Activated T-cell treated with anti-CD3 and anti-CD28 coated beads, Interleukin-2, amount 50 U/mL, for 24 hours (primary cell): ENCODE measurements at places on chromosomes 5 and 9.
A peak's percentile ranks its signal among the peaks of the same experiment; 100 is the strongest.

DNA sequence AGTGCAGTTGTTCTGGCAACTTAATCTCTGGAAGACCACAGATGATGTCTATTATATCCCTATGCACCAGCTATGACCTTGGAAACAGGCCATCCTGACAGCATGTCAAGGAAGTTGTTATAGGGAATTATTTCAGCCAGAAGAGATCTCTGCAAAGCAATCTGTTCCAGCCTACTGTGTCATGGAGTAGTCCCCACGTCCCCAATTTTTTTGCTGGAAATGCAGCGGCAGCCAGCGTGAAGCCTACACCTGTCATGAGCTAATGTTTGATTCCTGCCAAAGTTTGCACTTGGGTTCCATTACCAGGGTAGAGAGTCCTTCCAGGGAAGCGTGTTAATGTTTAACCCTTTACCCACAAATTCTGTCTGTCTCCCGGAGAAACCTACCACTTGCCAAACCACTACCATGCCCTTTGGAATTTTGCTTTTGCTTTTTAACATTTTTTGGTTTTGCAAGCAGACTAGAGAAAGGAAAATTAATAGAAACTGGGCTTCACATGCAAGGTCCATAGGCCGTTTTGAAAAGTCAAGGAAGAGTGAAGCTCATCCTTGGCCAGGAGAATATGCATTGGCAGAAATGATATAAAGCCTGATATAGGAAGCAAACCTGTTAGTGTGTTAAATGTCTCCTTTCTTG, 174.9 kb upstream of the SPRY4 start:
- H3K27me3 ChIP-seq, result no peaks in the 10 kb centered on the region
- no peak overlapping the region for H3K27ac ChIP-seq
- DNase-seq, result no peak

GRCh38 chr9:77908293-77908692, 123.3 kb downstream of the GNAQ start:
- H3K36me3 ChIP-seq, result peaks cover 5% of the 10 kb centered on the region
- peaks cover 56% of the 10 kb centered on the region for H3K4me1 ChIP-seq
- no peaks in the 10 kb centered on the region for H3K27me3 ChIP-seq
- no peak overlapping the region for H3K4me3 ChIP-seq
- peak overlapping the region; percentile 15 for H3K27ac ChIP-seq

DNA sequence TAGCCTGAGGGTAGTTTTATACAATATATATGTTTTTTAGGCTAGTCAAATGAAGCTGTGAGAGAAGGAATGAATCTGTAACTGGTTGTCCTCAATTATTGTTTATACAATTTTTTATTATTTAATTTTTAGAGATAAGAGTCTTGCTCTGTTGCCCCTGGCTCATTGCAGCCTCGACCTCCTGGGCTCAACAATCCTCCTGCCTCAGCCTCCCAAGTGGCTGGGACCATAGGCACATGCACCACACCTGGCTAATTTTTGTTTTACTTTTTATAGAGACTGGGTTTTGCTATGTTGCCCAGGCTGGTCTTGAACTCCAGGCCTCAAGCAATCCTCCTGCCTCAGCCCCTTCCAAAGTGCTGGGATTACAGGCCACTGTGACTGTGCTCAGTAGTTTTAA, 2.7 kb downstream of the MRPL41 start:
- peaks cover 21% of the 10 kb centered on the region for H3K4me1 ChIP-seq
- peaks cover 66% of the 10 kb centered on the region for H3K36me3 ChIP-seq
- no peaks in the 10 kb centered on the region for H3K27me3 ChIP-seq

- H3K4me1 ChIP-seq, result no peaks in the 10 kb centered on the region
- no peak overlapping the region for H3K27ac ChIP-seq
- H3K36me3 ChIP-seq, result no peaks in the 10 kb centered on the region
- H3K27me3 ChIP-seq, result peaks cover 6% of the 10 kb centered on the region
- DNase-seq, result no peak
- no peak overlapping the region for H3K4me3 ChIP-seq
Observed at GRCh38 chr9:72971411-72971810, 18.6 kb upstream of the ALDH1A1 start.

- H3K36me3 ChIP-seq, result no peaks in the 10 kb centered on the region
- DNase-seq, result no peak
- H3K4me3 ChIP-seq, result no peak overlapping the region
Observed at GRCh38 chr9:136344544-136345280, 17.4 kb downstream of the GPSM1 start.

GRCh38 chr9:2229109-2229721, 214.1 kb downstream of the SMARCA2 start:
- no peak for DNase-seq
- H3K4me3 ChIP-seq, result no peak overlapping the region
- H3K27me3 ChIP-seq, result no peaks in the 10 kb centered on the region
- H3K36me3 ChIP-seq, result no peaks in the 10 kb centered on the region
- H3K4me1 ChIP-seq, result no peaks in the 10 kb centered on the region

GRCh38 chr5:78716206-78716605, 67.6 kb upstream of the LHFPL2 start:
- H3K4me1 ChIP-seq, result no peaks in the 10 kb centered on the region
- no peak for DNase-seq
- peaks cover 19% of the 10 kb centered on the region for H3K27me3 ChIP-seq

DNA sequence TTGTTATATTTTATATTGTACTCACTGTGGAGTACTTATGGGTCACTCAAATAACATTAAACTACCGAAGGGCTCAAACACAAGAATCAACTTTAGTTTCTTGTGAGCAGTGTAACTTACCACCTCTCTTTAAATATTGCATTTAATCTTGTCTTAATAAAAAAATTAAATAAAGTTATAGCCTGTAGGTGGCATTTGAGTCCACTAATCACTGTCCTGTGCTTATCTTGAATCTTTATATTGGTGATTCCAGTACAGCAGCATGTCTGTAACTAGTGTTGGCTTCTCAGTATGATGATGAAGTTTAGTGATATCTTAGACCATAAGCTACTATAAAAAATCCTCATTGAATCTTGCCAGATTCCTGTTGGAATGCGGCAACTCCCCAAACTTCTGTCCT, 313.8 kb downstream of the FAM170A start:
- no peak overlapping the region for H3K27ac ChIP-seq
- H3K36me3 ChIP-seq, result no peaks in the 10 kb centered on the region
- H3K27me3 ChIP-seq, result no peaks in the 10 kb centered on the region
- DNase-seq, result no peak

GRCh38 chr5:6250121-6250520, 128.2 kb downstream of the MED10 start:
- no peaks in the 10 kb centered on the region for H3K4me1 ChIP-seq
- no peak overlapping the region for H3K27ac ChIP-seq
- no peaks in the 10 kb centered on the region for H3K36me3 ChIP-seq
- no peak overlapping the region for H3K4me3 ChIP-seq
- no peak for DNase-seq
- peaks cover 13% of the 10 kb centered on the region for H3K27me3 ChIP-seq

DNA sequence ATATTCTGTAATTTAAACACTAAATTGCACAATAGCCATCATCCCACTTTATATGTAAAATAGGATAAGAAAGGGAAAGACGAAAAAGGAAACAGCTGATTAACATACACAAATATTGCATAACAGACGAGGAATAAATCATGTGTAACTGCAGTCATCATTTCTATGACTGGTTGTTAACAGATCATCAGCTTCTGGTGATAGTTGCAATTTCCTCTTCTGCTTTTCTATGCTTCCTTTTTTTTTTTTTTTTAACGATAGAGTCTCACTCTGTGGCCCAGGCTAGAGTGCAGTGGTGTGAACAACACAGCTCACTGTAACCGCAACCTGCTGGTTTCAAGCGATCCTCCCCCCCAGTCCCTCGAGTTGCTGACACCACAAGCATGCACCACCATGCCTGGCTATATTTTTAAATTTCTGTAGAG, 22.5 kb upstream of the JAKMIP2 start:
- no peaks in the 10 kb centered on the region for H3K27me3 ChIP-seq
- peaks cover 5% of the 10 kb centered on the region for H3K4me1 ChIP-seq
- H3K27ac ChIP-seq, result no peak overlapping the region
- DNase-seq, result no peak
- no peaks in the 10 kb centered on the region for H3K36me3 ChIP-seq

DNA sequence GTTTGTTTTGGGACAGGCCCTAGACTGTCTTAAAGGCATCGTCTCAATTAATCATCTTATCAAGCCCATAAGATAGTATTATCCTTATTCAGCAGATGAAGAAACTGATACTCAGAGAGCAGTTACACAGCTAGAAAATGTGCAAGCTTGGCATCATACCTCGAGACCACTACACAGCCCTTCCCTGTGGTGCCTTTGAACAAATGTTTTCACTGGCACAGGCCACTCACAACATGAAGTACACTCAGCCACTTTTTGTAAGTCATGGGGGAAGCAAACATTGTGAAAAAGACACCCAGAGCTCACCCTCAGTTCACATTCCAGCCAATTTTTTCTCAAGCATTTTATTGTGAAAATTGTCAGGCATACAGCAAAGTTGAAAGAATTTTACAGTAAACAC, 122.5 kb downstream of the WDR41 start:
- DNase-seq, result no peak
- H3K36me3 ChIP-seq, result no peaks in the 10 kb centered on the region
- no peak overlapping the region for H3K27ac ChIP-seq
- H3K4me1 ChIP-seq, result peaks cover 9% of the 10 kb centered on the region
- H3K4me3 ChIP-seq, result no peak overlapping the region

- peaks cover 5% of the 10 kb centered on the region for H3K27me3 ChIP-seq
- H3K4me3 ChIP-seq, result no peak overlapping the region
- no peak overlapping the region for H3K27ac ChIP-seq
- H3K4me1 ChIP-seq, result peaks cover 3% of the 10 kb centered on the region
- H3K36me3 ChIP-seq, result no peaks in the 10 kb centered on the region
- no peak for DNase-seq
Observed at GRCh38 chr5:52925001-52925400, 64.2 kb upstream of the ITGA2 start.

DNA sequence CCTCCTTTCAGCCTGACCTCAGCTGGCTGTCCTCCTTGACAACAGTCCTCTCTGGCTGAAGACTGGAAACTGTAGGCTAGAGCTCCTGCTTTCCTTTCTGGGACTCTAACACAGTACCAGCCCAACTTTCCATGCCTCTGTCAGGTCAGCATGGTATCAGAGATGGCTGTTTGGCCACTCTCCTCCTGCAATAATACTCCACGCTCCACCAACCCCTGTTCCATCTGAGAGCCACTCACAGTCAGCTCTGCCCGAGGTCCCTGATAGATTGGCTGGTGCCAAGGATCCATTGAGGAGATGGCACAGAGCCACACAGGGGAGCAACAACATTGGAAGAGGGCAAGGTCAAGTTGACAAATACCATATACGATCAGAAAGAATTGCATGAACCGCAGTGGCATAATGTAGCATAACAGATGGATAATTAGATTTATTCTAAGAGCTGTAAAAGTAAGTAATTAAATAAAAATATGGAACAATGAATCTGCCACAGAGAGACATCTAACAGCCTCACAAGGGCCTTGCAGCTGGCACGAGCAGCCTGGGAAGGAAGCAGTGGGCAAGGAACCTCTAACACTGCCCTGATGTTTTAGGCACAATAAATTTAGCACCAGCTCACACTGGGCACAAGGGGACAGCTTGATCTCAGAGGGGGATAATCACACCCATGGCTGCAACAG, 94.3 kb upstream of the LRRTM2 start:
- no peaks in the 10 kb centered on the region for H3K27me3 ChIP-seq
- H3K27ac ChIP-seq, result no peak overlapping the region
- DNase-seq, result no peak
- H3K4me1 ChIP-seq, result no peaks in the 10 kb centered on the region

DNA sequence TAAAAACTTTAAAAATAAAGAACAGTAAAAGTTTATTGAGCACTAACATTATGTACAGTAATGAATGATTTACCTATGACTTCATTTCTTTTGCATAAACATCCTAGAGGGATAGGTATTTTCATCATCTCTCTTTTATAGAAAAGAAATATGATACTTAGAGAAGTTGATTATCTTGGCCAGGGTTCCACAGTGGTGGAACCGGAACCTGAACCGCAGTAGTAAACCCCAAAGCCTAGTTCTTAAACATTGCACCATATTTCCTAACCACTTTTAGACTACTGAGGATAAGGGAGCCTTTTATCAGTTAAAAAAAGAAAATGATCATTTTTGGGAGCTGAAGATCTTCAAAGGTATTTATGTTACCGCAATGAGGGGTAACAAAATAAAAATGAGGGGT, 205.7 kb upstream of the SGCD start:
- H3K27ac ChIP-seq, result no peak overlapping the region
- no peak for DNase-seq
- H3K36me3 ChIP-seq, result no peaks in the 10 kb centered on the region

DNA sequence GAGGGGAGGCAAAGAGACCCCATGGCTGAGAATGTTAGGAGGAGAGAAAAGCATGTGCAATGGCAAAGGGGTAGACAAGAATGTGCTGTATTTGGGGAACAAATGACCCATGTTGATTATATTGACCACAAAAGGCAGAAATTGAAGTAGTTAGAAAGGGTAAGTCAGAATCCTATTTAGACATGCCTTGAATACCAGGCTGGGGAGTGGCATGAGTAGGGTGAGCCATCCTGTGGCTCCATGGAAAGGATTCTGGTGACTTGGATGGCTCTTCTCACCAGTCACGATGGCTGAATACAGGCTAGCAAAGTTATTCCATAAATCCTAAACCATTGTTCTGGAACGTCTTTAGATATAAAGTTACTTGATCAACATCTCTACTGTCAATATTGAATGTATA, 73.4 kb upstream of the MEF2C start:
- no peaks in the 10 kb centered on the region for H3K4me1 ChIP-seq
- no peak overlapping the region for H3K4me3 ChIP-seq
- H3K27me3 ChIP-seq, result peaks cover 4% of the 10 kb centered on the region
- no peaks in the 10 kb centered on the region for H3K36me3 ChIP-seq
- DNase-seq, result no peak
- H3K27ac ChIP-seq, result no peak overlapping the region

GRCh38 chr5:138629392-138629791, 54.2 kb upstream of the HSPA9 start:
- H3K27me3 ChIP-seq, result peaks cover 43% of the 10 kb centered on the region
- no peak for DNase-seq
- H3K4me3 ChIP-seq, result no peak overlapping the region
- no peaks in the 10 kb centered on the region for H3K36me3 ChIP-seq

- DNase-seq, result no peak
- H3K27me3 ChIP-seq, result no peaks in the 10 kb centered on the region
- no peaks in the 10 kb centered on the region for H3K4me1 ChIP-seq
- H3K27ac ChIP-seq, result no peak overlapping the region
Observed at GRCh38 chr5:11963227-11963626, 59.0 kb upstream of the CTNND2 start.

DNA sequence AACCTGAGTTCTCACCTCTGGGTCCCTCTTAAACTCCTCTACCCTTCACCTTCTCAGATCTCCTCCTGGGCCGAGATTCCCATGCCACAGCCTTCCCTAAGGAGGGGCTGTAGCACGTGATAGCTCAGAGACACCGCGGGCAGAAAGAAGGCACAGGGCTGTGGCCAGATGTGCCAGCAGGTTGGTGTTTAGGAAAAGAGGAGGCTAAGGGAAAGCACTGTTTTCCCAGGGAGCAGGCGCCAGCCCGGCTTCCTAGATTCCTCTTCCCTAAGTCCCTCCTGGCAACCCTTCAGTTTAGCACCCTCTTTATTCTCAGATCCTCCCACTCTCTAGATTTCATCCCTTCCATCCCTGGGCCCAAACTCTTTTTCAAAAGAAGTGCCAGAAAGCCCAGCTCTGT, 59.4 kb upstream of the CCNG1 start:
- no peaks in the 10 kb centered on the region for H3K36me3 ChIP-seq
- peaks cover 7% of the 10 kb centered on the region for H3K27me3 ChIP-seq
- no peak overlapping the region for H3K27ac ChIP-seq
- no peaks in the 10 kb centered on the region for H3K4me1 ChIP-seq
- no peak for DNase-seq
